Nephron progenitor cell (in vitro differentiated cells): ENCODE measurements at places on chromosomes 11 and 22.

DNA sequence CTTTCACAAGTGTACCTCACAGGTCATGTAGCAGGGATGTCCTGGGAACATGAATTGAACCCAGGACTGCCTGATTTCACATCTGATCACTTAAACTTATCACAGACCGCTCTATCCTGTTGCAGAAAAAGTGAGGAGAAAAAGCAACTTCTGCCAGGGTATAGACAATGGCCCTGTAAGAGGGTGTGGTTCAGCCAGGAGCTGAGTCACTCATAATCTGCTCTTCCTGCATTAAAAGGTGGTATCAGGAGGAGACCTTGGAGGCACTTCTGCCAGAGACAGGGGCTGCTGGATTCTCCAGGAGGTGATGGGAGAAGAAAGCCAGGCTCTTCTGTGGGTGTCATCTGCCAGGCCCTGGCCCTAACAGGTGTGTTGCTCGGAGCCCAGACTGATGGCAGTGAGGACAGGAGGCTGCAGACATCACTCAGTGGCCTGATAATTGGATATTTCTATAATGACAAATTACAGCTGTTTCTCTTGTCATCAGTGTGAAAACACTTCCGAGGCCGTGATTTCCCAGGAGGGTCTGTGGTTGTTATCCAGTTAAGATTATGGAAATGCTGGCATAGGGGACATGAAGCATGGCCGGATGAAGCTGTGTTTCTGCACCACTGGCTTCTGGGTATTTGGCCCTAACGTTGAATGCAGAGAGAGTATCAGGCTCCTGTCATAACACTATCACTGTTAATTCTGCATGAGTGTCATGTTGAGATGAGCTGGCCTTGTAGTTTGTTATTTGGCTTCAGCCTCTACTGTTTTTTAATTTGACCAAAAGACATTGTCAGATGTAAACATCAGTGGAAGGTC lies 125.1 kb upstream of the ZBED5 start:
- no peak for DNase-seq

DNA sequence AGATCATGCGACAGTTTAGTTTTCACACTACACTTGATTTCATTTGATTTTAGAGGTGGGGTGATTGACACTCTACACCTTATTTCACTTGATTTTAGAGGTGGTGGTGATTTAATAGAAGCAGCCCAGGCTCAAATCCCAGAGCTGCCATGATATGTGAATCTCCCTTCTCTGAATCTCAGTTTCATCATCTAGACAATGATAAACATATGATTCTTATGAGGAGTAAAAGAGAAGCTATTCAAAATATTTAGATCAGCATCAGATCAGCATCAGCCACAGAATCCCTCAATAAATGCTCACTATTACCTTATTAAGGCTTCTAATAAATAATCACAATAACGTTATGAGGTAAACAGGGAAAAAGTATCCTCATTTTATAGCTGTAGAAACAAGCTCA lies 98.8 kb downstream of the MSANTD4 start:
- DNase-seq = no peak

- DNase-seq = no peak
Measured at GRCh38 chr11:125123194-125123946, 11.9 kb upstream of the TMEM218 start.

DNA sequence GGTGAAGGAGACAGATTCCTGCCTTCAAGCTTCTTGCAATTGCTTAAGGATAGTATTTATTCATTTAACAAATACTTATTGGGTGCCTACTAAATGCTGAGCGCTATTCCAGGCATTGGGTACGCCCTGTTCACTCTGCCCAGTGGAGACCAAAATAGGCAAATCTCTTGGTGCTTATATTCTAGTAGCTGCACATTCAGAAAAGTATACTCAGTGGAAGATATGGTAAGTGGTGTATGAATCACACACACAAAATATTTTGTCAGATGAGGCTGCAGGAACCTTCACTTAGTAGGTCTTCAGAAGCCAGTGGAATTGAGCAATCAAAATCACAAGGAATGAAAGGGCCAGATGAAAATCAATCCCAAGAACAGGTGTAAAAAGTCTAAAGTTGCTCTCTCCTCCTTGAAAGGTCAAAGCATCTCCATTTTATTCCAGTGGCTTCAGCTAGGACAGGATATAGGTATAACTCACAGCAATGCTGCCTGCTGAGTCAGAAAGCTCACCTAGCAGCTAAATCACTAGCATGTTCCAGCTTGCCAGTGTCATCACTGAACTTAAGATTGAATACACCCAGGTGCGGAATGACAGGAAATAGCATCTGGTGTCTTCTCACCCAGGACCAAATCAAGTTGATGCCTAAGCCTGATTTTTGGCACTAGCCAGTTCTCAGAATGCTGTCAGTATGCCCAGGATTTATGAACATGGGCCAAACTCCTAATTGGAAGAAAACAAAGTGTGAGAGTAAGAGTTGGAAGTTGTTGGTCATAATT lies 83.9 kb downstream of the AMOTL1 start:
- DNase-seq = no peak

- no peak for DNase-seq
Measured at GRCh38 chr22:30717331-30717921, 22.8 kb downstream of the OSBP2 start.

GRCh38 chr11:109815500-109816150 lies 277.6 kb upstream of the ZC3H12C start:
- DNase-seq = no peak

GRCh38 chr22:46985507-46985882 lies 223.0 kb downstream of the TBC1D22A start:
- no peak for DNase-seq

- no peak for DNase-seq
Measured at GRCh38 chr22:39279170-39279850, 34.5 kb upstream of the PDGFB start.

GRCh38 chr22:17945888-17946648 lies 78.3 kb downstream of the MICAL3 start:
- DNase-seq = no peak

- DNase-seq = no peak
Measured at GRCh38 chr11:117180020-117180419, 1.5 kb downstream of the SIDT2 start.

DNA sequence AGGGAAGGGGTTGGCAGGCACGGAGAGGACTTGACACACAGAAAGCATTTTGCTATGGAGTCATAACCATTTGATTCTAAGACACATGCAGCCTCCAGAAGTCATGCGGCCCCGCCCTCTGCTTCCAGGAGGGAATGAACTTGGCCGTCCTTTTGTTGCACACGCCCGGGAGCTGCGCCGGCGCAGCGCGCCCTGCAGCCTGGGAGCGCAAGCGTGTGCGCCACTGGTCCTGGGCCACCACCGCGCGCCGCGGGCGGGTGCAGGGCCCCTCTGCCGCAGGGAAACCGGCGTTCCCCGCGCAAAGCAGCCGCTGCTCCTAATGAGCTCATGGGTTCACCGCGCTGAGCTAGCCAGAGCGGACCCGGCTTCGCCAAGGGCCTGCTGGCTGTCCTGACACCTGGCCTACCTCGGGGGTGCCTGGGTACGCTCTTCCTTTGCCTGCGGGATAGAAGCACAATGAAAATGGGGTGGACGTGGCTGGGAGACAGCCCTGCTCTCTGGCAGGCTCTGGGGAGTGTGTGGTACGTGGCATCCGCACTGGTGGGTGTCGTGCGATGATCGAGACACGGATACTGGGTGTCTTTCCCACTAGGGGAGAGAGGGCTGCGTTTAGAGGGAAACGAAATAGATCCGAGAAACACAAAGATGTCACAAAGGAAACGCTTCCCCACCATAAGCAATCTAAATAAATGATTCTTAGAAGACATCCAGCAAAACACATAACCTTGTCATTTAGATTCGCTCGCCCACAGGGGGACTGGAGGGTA lies 669 bp downstream of the MICAL3 start:
- peak; percentile 75 for DNase-seq

DNA sequence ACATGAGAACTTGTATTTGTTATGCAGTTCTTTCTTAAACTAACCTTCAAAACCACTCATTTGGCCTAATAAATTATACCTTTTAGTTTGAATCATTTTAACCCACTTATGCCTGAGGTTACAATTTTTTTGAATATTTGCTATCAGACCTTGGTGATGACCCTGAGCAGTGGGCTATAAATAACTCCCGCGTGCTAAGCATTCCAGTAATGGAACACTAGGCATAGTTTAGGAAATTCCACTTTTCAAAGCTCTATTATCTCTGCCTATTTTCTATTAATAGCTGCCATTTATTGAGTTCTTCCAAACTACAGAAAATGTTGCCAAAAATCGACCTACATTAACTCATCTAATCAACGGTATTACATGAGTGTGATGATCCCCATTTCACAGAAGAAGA lies 993.4 kb upstream of the FAT3 start:
- DNase-seq = no peak

DNA sequence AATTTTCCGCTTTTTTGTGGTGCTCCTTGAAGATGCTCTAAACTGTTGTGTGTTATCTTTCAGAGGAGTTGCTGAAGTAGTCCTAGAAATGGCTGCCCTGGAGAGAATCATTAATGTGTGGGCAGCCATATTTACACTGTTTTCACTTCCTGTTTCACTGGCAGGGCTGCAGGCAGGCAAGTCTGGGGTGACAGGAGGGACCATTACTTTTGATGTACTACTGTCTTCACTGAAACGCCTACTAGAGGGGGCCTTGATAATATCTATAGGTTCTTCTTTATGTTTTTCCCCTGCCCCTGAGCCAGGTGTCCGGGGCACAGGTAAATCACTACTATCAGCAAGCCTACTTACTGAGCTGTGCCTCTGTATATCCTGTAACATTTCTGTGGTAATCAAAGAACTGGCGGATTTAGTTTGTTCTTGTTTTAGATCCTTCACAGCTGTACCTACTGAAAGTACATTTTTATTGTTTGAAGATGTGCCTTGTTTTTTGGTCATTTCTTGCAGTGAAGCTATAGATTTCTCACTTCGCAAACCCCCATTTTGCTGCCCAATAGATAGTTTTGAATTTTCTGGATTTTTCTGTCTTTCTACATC lies 39.7 kb downstream of the ACAT1 start:
- DNase-seq = no peak

- no peak for DNase-seq
Measured at GRCh38 chr22:26707090-26707489, 49.7 kb downstream of the MIAT start.

DNA sequence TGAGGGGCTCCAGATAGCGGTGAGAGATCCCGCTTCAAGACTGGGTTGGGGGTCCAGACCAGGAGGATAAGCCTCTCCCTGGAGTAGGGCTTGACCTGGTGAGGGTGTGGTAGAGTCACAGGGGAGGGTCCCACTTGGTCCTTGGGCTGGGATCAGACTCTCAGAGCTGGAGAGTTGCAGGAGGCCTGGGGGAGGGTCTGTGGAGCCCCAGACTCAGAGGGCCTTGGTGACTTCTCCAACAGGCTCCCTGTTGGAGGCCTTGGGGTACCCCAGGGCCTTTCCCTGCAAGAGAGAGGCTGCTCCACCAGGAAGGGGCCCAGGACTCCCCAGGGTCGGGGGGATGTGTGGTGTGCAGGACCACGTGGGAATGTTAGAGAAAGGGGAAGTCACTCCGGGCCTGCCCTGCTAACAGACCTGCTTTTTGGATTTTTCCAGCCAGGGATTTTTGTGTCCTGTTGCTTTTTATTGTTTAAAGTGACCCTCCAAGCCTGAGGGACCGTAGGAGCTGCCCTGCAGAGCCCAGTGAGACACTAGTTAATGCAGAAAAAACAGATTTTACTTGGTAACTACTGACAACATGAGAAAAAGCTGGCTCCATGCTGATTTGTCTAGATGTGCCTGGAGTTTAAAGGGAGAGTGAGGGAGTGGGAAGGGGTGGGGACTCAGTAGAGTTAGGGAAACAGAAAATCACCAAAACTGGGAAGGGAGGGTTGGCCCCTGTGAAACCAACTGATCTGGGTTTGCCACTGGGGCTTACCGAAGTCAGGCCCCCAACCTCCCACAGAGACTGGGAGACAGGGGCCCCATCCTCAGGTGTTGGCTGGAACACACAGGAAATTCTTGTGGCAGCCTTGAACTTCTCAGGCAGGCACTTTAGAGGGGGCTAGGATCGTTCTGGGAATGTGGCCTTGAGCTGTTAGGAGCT lies 801 bp upstream of the TXNRD2 start:
- DNase-seq = no peak

DNA sequence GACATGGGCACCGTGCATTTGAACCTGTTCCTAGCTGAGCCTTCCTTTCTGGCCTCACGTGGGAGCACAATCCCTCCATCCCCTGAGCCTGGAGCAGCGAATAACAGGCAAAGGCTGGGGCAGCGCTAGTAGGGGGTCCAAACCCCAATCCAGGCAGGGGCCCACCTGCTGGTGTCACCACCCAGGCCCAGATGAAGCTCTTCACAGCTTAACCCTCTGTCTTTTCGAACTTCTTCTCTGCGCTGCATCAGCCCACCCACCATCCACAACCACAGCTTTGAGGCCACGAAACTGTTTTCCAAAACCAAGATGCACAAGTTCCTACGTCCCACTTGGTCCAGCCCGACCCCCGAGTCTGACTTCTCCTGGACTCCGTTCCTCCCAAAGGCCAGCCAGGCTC lies 11.5 kb downstream of the KCNC1 start:
- DNase-seq = no peak

DNA sequence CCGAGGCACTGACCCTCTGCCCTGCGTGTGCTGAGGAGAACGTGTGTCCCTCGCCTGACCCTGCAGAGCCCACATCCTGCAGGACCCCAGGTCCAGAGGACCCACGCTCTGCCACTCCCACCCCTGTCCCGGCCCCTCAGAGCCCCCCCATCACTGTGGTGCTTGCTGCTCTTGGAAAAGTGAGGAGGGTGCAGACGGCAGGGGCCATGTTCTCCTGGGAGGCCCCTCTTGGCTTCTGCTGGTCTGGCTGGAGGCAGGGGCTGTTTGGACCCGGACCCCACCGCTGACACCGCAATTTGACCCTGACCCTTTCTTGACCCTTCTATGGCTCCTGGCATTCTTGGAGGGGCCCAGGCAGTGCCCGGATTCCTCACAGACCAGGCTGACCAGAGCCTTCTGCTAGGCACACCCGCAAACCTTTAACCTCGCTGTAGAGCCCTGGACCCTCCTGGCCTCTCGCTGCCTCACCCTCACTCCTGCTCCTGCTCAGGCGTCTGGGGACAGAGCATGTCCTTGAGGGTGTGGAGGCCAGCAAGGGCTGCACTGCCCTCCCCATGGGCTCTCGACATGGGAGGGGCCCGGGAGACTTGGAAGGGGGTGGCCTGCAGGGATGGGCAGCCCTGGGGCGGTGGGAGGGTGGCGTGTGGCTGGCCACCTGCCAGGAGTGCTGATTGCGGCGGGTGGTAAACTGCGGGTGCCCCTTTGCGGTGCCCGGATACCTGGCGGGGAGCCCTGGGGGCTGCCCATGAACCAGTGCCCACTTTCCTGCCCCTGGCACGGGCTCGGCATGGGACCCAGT lies 37.0 kb upstream of the MUC5AC start:
- DNase-seq = no peak

DNA sequence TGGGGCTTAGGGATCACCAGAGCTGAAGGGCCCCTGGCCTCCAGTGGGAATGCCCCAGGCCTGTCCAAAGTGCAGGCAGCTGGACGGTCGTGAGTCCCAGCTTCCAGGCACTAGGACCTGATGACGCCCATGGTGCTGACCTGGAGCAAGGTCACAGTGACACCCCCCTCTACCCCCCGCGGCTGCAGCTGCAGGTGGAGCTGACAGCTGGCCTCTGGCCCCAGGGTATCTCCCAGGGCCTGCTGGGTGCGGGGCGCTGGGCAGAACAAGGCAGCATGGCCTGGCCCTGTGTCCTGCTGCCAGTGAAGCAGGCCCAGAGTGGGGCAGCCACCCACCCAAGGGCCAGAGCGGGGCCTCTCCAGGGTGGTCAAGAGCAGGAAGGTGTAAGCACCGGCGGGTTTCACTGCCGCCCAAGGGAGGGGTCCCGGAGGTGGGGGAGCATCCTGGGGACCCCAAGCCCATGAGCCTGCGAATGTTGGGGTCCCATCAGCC lies 553 bp upstream of the TCIRG1 start:
- DNase-seq = no peak
